ENCODE measurements at places on chromosomes 2 and 18.

DNA sequence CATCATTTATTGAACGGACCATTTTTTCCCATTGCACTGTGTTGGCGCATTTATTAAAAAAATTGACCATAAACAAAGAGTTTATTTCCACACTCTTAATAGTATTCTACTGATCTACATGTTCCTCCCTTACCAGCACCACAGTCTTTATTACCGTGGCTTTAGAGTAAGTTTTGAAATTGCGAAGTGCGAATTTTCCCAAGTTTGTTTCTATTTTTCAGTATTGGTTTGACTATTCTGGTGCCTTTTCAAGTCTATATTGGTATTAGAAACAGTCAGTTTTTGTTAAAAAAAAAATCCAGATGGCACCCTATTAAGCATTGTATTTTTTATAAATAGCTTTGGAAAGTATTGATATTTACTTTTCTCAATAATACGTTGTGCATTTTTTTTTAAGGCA, 795.1 kb upstream of the HS6ST1 start:
- no peaks in the 10 kb centered on the region for H3K4me1 ChIP-seq
- no peaks in the 10 kb centered on the region for H3K27me3 ChIP-seq

GRCh38 chr2:119598596-119599263, 54.5 kb downstream of the CFAP221 start:
- H3K27me3 ChIP-seq, result no peaks in the 10 kb centered on the region
- no peaks in the 10 kb centered on the region for H3K36me3 ChIP-seq
- H3K27ac ChIP-seq, result no peak overlapping the region
- no peaks in the 10 kb centered on the region for H3K4me1 ChIP-seq
- no peak overlapping the region for H3K4me3 ChIP-seq

GRCh38 chr2:220503431-220503830, 876.0 kb downstream of the SLC4A3 start:
- DNase-seq, result no peak
- no peaks in the 10 kb centered on the region for H3K4me1 ChIP-seq
- H3K27ac ChIP-seq, result no peak overlapping the region
- H3K36me3 ChIP-seq, result no peaks in the 10 kb centered on the region

DNA sequence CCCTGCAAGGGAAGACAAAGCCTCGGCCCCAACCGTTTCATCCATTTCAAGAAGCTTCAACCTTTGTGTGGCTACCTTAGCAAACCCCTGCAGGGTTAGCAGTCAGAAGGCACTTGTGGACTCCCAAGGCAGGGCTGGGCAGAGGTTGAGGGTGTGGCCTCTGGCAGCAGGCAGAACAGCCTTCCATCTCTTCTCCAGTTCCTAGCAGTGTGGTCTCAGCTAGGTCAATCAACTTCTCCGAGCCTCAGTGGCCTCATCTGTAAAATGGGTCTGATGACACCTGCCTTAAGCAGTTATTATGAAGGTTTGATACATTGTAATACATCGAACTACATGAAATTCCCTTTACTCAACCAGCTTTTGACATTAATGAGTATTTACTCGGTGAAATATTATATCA, 6.8 kb upstream of the PRSS56 start:
- no peak overlapping the region for H3K27ac ChIP-seq
- no peak overlapping the region for H3K4me3 ChIP-seq
- H3K27me3 ChIP-seq, result no peaks in the 10 kb centered on the region

GRCh38 chr2:142741764-142742269, 135.6 kb upstream of the KYNU start:
- no peak for DNase-seq
- no peaks in the 10 kb centered on the region for H3K4me1 ChIP-seq
- H3K4me3 ChIP-seq, result no peak overlapping the region
- H3K27ac ChIP-seq, result no peak overlapping the region

GRCh38 chr2:139885921-139886498, 1105.8 kb upstream of the NXPH2 start:
- H3K36me3 ChIP-seq, result no peaks in the 10 kb centered on the region
- no peaks in the 10 kb centered on the region for H3K27me3 ChIP-seq
- no peak overlapping the region for H3K4me3 ChIP-seq
- H3K27ac ChIP-seq, result no peak overlapping the region
- H3K4me1 ChIP-seq, result no peaks in the 10 kb centered on the region

DNA sequence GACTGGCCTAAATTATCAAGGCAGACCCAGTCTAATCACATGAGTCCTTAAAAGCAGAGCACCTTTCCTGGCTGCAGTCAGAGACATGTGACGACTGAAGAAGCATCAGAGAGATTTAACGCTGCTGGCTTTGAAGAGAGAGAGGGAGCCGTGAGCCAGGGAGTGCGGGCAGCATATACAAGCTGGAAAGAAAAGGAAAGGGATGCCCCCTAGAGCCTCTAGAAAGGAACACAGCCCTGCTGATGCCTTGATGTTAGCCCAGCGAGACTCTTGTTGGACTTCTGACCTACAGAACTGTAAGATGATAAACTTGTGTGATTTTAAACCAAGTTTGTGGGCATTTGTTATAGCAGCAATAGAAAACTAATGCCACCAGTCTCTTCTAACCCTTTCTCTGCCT, 58.1 kb downstream of the HEATR5B start:
- H3K27me3 ChIP-seq, result no peaks in the 10 kb centered on the region
- no peak overlapping the region for H3K27ac ChIP-seq
- H3K36me3 ChIP-seq, result peaks cover 3% of the 10 kb centered on the region
- DNase-seq, result no peak
- no peaks in the 10 kb centered on the region for H3K4me1 ChIP-seq

DNA sequence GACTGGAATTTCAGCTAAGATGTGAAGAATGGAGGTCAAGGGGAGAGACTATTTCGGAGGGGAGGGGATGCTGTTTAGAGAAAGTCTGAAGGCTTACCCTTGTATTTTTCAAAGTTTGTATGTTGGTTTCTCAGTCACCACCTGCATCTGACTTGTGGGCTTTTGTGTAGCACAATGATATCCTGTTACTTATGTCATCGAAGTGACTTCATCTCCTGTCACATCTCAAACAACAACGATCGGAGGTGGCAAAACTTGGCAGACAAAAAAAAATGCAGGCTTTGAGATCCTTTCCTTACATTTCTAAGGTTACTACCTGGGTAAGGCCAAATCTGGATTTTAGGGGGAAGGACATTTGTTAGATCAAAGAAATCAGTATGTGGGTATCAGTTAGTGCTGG, 11.7 kb upstream of the CXCR4 start:
- H3K36me3 ChIP-seq, result peaks cover 3% of the 10 kb centered on the region
- H3K4me3 ChIP-seq, result peak overlapping the region; percentile 92
- DNase-seq, result peak; percentile 39

DNA sequence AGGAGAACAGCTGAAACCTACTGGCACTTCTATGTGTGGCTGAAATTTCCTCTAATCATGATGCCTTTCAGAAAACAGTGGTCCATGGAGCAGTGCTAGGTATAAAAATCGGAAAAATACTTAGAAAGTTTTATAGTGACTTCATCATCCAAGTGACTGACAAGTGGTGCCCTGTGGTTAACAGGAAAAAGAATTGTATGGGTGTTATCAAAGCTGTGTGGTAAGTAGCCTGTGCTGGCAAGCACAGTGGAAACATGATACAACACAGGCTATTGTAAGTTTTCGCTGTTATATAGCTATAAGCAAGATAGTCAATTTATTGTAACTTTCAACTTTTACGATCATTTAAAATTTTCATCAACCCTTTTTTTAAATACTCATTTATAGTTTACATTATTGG, 1599.7 kb upstream of the ZEB2 start:
- H3K4me1 ChIP-seq, result no peaks in the 10 kb centered on the region
- no peaks in the 10 kb centered on the region for H3K36me3 ChIP-seq
- no peak overlapping the region for H3K4me3 ChIP-seq
- H3K27ac ChIP-seq, result no peak overlapping the region
- no peaks in the 10 kb centered on the region for H3K27me3 ChIP-seq

- H3K4me1 ChIP-seq, result no peaks in the 10 kb centered on the region
- no peaks in the 10 kb centered on the region for H3K36me3 ChIP-seq
- no peak overlapping the region for H3K4me3 ChIP-seq
- H3K27me3 ChIP-seq, result peaks cover 8% of the 10 kb centered on the region
- H3K27ac ChIP-seq, result no peak overlapping the region
Measured at GRCh38 chr2:58764338-58765104, 523.4 kb upstream of the FANCL start.

- H3K4me3 ChIP-seq, result no peak overlapping the region
- H3K27me3 ChIP-seq, result no peaks in the 10 kb centered on the region
- no peak for DNase-seq
- H3K4me1 ChIP-seq, result no peaks in the 10 kb centered on the region
- H3K27ac ChIP-seq, result no peak overlapping the region
- H3K36me3 ChIP-seq, result peaks cover 22% of the 10 kb centered on the region
Measured at GRCh38 chr18:79718126-79718525, 38.5 kb downstream of the CTDP1 start.

GRCh38 chr2:88141952-88142351, 14.1 kb upstream of the FABP1 start:
- H3K4me3 ChIP-seq, result no peak overlapping the region
- H3K36me3 ChIP-seq, result peaks cover 3% of the 10 kb centered on the region
- H3K4me1 ChIP-seq, result no peaks in the 10 kb centered on the region
- H3K27me3 ChIP-seq, result peaks cover 35% of the 10 kb centered on the region
- H3K27ac ChIP-seq, result no peak overlapping the region
- no peak for DNase-seq

DNA sequence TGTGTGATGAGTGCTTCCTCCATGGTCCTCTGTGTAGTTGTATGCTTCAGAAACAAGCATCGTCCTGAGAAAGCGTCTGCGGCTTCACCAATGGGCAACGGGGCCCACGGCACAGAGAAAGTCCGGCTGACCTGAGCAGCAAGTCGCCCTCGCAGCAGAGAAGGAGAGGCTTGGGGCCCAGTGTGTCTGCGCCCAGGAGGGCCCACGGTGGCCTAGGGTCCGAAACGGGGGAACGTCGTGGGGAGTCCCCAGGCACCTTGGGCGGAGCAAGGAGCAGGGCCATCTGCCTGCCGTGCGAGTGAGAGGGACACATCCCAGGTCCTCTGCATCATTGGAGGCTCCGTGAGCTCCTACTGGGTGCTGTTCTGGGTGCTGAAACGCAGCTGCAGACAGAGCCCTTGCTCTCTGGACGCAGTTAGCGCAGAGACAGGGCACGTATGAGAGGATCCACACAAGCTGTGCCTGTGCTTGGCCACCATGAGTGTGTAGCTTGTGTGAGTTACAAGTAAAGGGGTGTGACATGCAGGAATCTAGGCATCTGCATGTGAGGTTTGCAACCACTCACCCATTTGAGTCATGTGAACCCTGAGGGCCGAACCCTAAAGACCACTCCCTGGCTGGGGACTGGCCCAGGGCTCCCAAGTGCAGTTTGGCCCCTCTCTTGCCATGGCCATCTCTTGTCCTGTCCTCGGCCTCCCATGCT, 10.6 kb downstream of the GPC1 start:
- no peaks in the 10 kb centered on the region for H3K4me1 ChIP-seq
- no peak overlapping the region for H3K27ac ChIP-seq
- no peak overlapping the region for H3K4me3 ChIP-seq
- no peaks in the 10 kb centered on the region for H3K36me3 ChIP-seq
- no peak for DNase-seq

DNA sequence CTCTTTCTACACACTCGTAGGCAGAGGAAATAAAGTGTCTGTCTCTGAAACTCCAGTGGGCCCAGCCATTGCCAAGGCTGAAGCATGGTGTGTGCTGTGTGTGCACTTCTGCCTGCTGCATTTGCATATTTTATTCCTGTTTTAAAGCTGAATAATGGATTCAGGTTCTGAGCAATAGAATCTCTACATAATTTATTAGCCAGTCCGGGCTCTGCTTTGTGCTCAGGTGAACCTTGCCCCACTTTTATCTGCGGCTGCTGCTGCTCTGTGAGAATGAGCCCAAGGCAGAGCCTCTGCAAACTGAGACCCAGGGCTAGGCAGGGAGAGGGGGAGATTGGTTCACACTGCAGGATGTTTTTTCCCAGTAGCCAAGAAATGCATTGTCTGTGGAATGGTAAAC, 64.6 kb upstream of the SH3BP4 start:
- no peak overlapping the region for H3K4me3 ChIP-seq
- DNase-seq, result no peak
- H3K27me3 ChIP-seq, result no peaks in the 10 kb centered on the region
